T-helper 22 cell (primary cell): ENCODE measurements at places on chromosomes 2 and 18.

DNA sequence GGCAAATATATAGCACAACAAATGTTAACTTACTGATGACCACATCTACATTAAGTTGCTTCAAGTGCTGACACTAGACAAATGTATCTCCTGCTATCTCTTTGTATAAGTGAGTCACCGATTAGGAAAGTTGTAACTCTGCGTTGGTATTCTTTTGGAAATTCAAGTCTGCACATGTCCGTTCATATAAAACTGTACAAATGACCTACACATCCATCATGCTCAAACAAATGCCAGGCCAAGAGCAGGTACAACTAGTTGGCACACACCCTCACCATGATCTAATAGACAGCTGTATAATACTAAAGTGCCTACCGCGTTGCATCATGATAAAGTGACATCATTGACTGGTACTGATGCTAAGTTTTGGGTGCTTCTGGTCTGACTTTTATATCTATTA, 141.1 kb downstream of the RBMS1 start:
- no peak for DNase-seq

- DNase-seq, result no peak
Observed at GRCh38 chr2:226123300-226123699, 676.3 kb downstream of the IRS1 start.

DNA sequence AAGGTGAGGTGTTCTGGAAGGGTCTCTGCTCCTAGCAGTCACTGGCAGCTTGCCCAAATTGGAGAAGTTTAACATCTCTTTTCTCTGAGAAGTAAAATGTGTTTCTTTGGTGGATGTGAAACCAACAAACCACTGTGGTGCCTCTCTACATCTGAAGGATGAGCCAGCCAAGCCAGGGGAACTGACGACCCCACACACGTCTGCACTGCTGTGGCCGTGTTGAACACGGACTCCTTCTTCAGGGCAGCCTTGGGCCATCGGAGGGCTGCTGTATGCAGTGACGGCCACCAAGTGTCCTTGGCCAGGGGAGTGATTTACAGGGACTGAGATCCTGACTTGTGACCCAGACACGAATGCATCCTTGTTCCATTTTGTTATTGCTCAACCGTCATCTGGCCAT, 207.8 kb downstream of the ACKR3 start:
- DNase-seq, result no peak

GRCh38 chr18:22302144-22302543, 115.6 kb downstream of the CTAGE1 start:
- DNase-seq, result no peak

GRCh38 chr18:21980744-21981143, 188.6 kb upstream of the GATA6 start:
- no peak for DNase-seq

DNA sequence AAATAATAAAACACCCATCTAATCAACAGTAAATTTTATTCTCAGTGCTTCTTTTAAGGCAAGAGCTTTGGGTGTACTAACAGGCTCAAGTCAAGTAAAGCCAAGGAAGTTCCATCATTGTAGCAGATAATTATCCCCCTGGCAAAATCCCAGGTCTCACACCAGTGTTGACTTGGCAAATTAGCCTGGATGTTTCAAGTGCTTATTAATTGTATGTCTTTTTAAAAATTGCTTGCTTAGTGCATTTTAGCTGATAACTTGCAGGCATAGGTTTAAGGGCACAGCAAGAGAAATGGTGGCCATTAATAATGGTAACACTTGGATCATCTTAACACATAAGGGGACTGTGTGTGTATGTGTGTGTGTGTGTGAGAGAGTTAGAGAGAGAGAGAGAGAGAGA, 42.0 kb upstream of the FMNL2 start:
- no peak for DNase-seq

GRCh38 chr2:69731147-69731970, 10.6 kb upstream of the ANXA4 start:
- DNase-seq, result no peak
